ENCODE measurements at places on chromosomes 1 and 21.

GRCh38 chr1:50659107-50659662, 235.9 kb upstream of the DMRTA2 start:
- DNase-seq: no peak

GRCh38 chr21:33096426-33096825, 26.5 kb downstream of the OLIG1 start:
- no peak for DNase-seq

GRCh38 chr1:89660224-89661061, 27.5 kb downstream of the LRRC8C start:
- no peak for DNase-seq

DNA sequence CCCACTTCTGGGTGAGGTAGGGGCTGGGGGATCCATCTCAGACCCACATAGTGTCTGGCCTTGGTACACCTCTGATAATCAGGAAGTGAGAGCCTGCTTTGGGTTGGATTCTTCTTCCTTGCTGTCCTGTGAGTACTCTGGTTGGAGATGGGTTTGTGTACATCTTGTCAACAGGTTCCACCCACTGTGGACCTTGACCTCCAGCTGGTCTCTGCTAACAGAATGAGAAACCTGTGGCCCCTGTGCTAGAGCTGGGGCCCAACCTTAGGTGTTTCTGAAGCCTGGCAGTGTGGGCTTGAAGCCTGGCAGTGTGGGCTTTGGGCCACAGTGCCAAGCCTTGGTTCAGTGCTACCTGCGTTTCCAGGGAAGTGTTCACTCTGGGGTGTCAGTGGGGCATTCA, 2.6 kb downstream of the ZBTB48 start:
- DNase-seq: no peak

DNA sequence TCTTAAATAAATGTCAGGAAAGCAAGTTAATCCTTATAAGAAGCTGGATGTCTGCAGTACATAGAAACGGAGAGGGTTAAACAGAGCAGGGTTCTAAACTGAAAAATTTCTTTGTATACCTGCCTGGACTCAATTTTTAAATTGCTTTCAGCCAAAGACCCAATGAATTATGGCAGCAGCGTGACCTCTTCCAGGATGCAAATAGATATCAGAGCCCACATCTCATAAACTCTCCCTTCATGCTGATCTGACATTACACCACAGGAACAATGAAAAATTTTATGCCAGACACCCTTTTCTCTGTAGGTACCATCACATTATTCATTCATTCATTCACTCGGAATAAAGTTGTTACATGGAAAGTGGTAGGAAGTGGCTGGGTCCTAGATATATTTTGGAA, 236.4 kb downstream of the NUF2 start:
- no peak for DNase-seq

DNA sequence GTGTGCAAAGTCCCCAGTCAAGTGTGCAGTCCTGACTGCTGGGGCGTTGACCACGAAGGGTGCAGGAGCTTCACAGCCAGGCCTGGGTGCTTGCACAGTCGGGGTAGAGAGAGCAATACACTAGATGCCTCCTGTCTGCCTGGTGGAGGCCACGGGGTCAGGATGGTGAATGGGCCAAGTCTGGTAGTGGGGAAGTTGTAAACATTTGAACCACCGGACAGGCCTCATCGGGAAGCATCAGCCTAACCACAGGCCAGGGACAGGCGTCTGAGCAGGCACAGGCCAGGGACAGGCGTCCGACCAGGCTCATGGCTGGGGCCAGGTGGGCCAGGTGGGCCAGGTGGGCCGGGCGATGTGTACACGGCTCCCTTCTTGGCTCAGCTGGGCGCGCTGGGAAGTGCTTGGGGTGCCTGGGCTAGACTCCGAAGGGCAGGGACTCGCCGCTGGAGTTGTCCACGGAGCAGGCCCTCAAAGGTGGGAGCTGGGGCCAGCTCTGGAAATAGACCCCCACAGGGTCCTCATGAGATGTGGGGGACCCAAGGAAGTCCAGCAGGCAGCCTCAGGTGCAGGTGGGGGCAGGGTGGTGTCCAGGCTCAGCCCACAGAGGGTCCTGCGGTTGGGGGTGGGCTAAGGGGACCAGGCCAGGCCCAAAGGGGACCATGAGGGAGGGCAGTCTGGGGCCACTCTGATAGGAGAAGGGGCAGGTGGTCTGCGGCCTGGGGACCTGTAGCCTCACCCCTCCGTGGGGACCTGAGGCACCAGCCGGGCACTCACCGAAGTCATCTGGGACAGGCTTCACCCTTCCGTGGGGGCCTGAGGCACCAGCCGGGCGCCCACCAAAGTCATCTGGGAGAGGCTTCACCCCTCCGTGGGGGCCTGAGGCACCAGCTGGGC, 15.0 kb downstream of the COL6A1 start:
- no peak for DNase-seq

Data from NCI-H2081 (cell line).